ENCODE measurements at places on chromosomes 4 and X. TPM values are rescaled to one million over a fixed set of nuclear protein-coding genes. Genes with fewer than 3 reads are reported as not detected.

- H3K4me1 ChIP-seq: no peaks in the 10 kb centered on the region
- DNase-seq: no peak
- H3K27me3 ChIP-seq: no peaks in the 10 kb centered on the region
- no peak overlapping the region for H3K27ac ChIP-seq
Observed at GRCh38 chrX:133633162-133633561, 217.9 kb upstream of the GPC4 start.

Gene HPGD
- total RNA-seq: 1.2 TPM

- H3K27me3 ChIP-seq: no peaks in the 10 kb centered on the region
- H3K4me3 ChIP-seq: no peak overlapping the region
- DNase-seq: no peak
- no peaks in the 10 kb centered on the region for H3K4me1 ChIP-seq
Observed at GRCh38 chr4:99927566-99927965, 18.9 kb downstream of the DNAJB14 start.

Gene MAGEB17
- 0.44 TPM for total RNA-seq

DNA sequence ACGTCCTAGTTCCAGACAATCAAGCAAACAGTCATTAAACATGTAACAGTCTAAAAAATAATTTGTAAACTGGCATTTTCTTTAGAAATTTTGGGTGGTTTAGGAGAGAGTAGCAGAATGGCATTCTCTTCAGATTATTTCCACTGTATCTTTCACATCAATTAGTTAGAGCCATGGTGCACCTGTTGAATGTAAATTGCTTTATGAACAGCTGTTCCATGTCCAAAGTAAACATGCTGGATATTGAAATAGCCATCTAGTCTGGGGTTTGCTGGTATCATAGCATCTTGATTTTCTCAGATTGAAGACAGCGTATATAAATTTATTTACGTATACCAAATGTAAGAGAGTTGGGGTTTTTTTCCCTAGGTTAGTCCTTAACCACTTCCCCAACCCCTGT lies 143.6 kb downstream of the RCHY1 start:
- DNase-seq: no peak
- no peaks in the 10 kb centered on the region for H3K4me1 ChIP-seq
- H3K36me3 ChIP-seq: no peaks in the 10 kb centered on the region
- H3K27me3 ChIP-seq: peaks cover 49% of the 10 kb centered on the region
- H3K4me3 ChIP-seq: no peak overlapping the region
- no peak overlapping the region for H3K27ac ChIP-seq

DNA sequence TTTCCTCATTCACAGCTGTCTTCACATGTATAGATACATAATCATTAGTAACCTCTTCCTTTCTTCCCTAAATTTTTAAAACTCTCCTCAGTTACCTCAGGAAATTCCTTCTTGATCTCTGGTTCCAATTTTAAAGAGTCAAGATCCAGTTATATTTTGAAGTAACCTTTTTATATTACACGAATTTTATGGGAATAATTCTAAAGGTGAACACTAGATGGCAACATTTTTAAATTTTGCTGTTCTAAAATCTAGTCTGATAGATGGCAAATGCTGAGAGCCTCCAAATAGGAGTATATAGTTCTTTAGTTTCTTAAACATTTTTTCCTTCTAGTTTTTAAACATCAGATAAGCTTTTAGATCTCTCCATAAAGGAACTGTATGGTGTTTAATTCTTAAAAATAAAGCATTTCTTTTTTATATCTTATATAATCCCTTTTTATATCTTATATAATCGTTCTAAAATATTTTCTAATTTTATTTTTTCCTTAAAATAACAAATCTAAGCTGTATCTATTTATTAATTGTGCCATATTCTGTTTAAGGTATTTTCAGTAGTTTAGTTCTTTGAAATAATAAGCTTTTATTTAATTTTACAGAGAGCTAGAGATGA lies 37.9 kb upstream of the PAPSS1 start:
- DNase-seq: no peak
- H3K27ac ChIP-seq: no peak overlapping the region
- H3K4me1 ChIP-seq: no peaks in the 10 kb centered on the region
- H3K36me3 ChIP-seq: no peaks in the 10 kb centered on the region

DNA sequence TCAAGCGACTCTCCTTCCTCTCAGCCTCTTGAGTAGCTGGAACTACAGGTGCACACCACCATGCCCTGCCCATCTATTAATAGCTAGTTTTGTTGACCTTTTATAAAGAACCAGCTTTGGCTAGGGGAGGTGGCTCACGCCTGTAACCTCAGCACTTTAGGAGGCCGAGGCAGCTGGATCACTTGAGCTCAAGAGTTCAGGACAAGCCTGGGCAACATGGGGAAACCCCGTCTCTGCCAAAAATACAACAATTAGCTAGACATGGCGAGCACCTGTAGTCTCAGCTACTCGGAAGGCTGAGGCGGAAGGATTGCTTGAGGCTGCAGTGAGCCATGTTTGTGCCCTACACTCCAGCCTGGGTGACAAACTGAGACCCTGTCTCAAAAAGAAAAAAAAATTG lies 2.7 kb downstream of the TKTL1 start:
- H3K4me1 ChIP-seq: no peaks in the 10 kb centered on the region
- H3K4me3 ChIP-seq: no peak overlapping the region
- H3K27ac ChIP-seq: no peak overlapping the region

- H3K4me1 ChIP-seq: no peaks in the 10 kb centered on the region
- no peak overlapping the region for H3K4me3 ChIP-seq
- peak overlapping the region; percentile 26 for H3K27ac ChIP-seq
- H3K36me3 ChIP-seq: no peaks in the 10 kb centered on the region
- no peaks in the 10 kb centered on the region for H3K27me3 ChIP-seq
Observed at GRCh38 chr4:133096972-133097371, 52.1 kb upstream of the PCDH10 start.

GRCh38 chr4:158229768-158230167 lies 19.5 kb downstream of the TMEM144 start:
- no peaks in the 10 kb centered on the region for H3K27me3 ChIP-seq
- H3K36me3 ChIP-seq: no peaks in the 10 kb centered on the region
- no peak overlapping the region for H3K4me3 ChIP-seq
- no peak overlapping the region for H3K27ac ChIP-seq
- no peaks in the 10 kb centered on the region for H3K4me1 ChIP-seq

- no peaks in the 10 kb centered on the region for H3K36me3 ChIP-seq
- H3K4me1 ChIP-seq: no peaks in the 10 kb centered on the region
- no peak overlapping the region for H3K4me3 ChIP-seq
- H3K27ac ChIP-seq: no peak overlapping the region
Observed at GRCh38 chr4:4901877-4902276, 42.4 kb downstream of the MSX1 start.

- no peak overlapping the region for H3K27ac ChIP-seq
- H3K4me3 ChIP-seq: no peak overlapping the region
- H3K27me3 ChIP-seq: no peaks in the 10 kb centered on the region
- no peaks in the 10 kb centered on the region for H3K4me1 ChIP-seq
- DNase-seq: peak; percentile 59
Observed at GRCh38 chrX:31038575-31039326, 33.1 kb downstream of the FTHL17 start.

DNA sequence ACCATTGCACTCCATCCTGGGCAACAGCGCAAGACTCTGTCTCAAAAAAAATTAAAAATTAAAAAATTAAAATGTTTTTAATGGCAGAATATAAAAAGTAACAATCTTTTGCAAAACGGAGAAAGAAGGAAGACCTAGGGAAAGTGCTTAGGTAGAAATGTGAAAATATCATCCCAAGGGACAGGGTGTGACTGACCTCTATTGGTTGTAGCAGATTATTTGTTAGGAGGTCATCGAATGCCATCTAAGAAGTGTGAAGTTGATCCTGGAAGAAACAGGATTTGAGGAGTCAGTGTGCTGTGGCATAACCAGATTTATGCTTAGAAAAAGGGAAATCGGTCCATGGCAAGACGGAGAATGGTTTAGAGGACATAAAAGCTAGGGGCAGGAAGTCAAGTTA lies 18.1 kb upstream of the C4orf36 start:
- H3K27ac ChIP-seq: no peak overlapping the region
- no peaks in the 10 kb centered on the region for H3K36me3 ChIP-seq
- no peak for DNase-seq
- no peaks in the 10 kb centered on the region for H3K27me3 ChIP-seq
- no peak overlapping the region for H3K4me3 ChIP-seq

Gene CXCL13
- not detected for total RNA-seq

GRCh38 chr4:6175426-6175825 lies 24.9 kb downstream of the JAKMIP1 start:
- no peak overlapping the region for H3K27ac ChIP-seq
- no peak overlapping the region for H3K4me3 ChIP-seq
- no peak for DNase-seq
- peaks cover 6% of the 10 kb centered on the region for H3K4me1 ChIP-seq
- peaks cover 25% of the 10 kb centered on the region for H3K36me3 ChIP-seq

- H3K4me3 ChIP-seq: no peak overlapping the region
- no peaks in the 10 kb centered on the region for H3K36me3 ChIP-seq
- peaks cover 5% of the 10 kb centered on the region for H3K4me1 ChIP-seq
- DNase-seq: no peak
- no peaks in the 10 kb centered on the region for H3K27me3 ChIP-seq
Observed at GRCh38 chr4:96639932-96640331, 800.0 kb downstream of the PDHA2 start.

Gene CCDC149
- 5.8 TPM for total RNA-seq

Gene NALF2
- total RNA-seq: 72.5 TPM

Gene SLC4A4
- total RNA-seq: 5.9 TPM

DNA sequence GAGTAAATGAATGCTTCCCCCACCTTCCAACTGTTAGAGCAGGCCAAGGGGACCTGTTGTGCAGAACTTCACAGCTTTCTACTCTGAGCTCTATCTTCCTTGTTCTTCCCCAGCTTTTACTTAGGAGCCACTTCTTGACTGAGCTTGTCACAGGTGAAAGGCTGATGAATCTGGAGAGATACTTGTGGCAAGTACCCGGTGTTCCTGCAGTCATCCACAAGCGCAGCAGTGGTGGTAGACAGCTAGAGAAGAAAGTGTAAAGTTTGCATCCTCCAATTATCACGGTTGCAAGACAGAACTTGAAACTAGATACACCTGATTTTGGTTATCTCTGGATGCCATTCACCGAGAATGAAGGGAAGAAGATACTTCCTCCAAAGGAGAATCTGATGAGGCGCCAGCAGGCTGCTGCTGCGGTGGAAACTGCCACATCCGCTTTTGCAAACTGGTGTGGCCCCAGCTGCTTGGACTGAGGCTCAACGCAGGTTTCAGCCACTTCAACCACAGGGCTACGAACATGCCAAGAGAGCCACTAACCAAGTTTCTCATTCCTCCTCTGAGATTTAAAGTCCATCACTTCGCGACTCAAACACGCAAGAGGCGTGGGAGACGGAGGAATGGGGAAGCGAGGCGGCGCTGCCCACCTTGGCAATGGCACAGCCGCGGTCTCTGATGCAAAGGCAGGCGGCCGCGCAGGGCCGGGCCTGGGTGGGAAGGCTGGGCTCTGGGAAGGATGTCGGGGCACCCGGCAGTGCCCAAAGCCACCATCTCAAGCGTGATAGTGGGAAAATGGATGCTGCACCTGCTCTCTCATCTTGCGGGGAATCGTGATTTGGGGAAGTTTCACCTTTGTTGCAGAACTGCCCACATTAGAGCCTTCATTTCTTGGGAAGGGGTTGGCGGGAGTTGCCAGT lies 1.3 kb upstream of the FHIP1A start:
- peaks cover 18% of the 10 kb centered on the region for H3K27me3 ChIP-seq
- no peaks in the 10 kb centered on the region for H3K4me1 ChIP-seq
- no peaks in the 10 kb centered on the region for H3K36me3 ChIP-seq
- H3K27ac ChIP-seq: no peak overlapping the region

DNA sequence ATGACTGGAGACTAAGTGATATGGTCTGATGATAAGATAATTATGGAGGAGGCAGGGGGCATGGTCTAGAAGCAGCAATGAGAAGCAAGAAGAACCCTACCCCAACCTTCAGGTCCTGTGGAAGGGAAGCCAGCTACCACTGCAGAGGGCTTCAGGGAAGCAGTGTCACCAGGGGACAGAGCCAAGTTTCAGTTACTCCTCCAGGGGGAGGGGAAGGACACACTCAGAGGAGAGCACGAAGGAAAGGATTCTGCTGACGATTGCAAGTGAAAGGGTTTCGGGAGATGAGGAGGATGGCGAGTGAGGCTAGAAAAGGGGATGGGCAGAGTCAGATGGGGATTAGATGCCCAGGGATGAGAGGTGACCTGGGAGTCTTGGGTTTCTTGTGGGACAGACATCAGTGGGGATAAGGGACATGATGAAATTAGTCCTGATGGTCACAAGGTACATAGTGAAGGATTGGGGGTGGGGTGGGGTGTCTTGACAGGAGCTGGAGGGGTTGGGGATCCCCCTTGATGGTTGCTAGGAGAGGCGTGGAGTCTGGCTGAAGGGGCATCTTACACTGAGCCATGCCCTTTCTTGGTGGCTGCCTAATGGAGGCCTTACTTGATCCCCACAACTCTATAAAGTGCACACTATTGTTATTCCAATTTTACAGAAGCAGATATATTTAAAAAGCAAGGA lies 45.4 kb downstream of the TIGD4 start:
- peak; percentile 58 for DNase-seq
- no peak overlapping the region for H3K4me3 ChIP-seq
- peaks cover 9% of the 10 kb centered on the region for H3K4me1 ChIP-seq
- H3K36me3 ChIP-seq: no peaks in the 10 kb centered on the region

DNA sequence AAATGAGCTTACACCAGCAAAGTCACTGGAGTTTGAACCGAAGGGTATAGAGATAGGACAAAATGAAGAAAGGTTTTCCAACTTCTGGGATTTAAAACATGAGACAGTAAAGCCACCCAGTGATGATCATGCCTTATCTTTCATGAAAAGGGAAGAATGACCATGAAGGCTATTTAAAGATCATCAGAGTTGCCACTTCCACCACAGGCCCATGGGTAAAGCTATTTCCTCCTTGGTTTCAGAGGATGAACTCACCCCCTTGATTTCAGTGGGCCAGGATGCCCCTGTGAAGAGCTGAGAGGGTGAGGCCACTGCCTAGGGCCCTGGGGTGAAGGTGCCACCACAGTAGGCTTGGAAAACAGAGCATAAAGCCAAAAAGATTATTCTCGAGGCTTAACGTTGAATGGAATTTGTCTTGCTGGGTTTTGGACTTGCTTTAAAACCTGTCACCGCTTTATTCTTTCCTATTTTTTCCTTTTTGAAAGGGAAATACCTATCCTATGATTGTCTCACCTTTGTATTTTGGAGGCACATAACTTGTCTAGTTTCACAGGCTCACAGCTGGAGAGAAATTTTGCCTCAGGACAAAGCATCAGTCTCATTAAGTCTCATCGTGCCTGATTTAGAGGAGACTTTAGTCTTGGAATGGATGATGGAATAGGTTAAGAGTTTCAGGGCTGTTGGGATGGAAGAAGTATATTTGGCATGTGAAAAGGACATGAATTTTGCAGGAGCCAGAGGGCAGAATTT lies 254.0 kb downstream of the SNCA start:
- H3K27me3 ChIP-seq: no peaks in the 10 kb centered on the region
- no peaks in the 10 kb centered on the region for H3K4me1 ChIP-seq
- no peak overlapping the region for H3K4me3 ChIP-seq
- DNase-seq: no peak

Gene FSTL5
- 1.1 TPM for total RNA-seq

- DNase-seq: no peak
- peaks cover 8% of the 10 kb centered on the region for H3K4me1 ChIP-seq
Observed at GRCh38 chrX:51420610-51421009, 75.8 kb downstream of the NUDT11 start.

Data from endodermal cell (in vitro differentiated cells).